ENCODE measurements at places on chromosomes 5 and 9.

DNA sequence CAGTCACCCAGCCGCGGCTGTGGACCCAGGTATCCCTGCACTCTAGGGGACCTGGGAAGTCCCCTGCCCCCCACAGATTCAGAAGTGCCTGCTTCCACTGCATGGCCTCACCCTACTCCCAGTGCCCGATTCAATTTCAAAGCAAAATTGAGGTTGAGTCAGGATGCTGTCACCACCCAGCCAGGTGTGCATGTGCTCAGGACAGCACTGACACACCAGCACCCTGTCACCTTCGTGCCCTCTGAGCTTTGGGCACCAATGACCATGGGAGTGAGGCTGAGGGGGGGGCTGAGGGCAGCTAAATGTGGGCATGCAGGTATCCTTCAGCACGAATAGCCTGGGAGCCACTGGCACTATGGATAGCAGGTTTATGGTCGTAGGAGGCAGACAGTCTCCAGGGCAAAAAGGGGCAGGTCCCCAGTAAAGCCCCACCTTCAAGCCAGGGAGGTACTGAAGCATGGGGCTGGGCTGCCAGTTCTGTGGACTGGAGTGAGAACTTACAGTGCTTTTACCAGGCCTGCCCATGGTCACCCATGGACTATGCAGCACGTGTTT lies 1151.6 kb upstream of the CDH6 start:
- H3K27me3 ChIP-seq = no peaks in the 10 kb centered on the region
- H3K4me1 ChIP-seq = no peaks in the 10 kb centered on the region
- DNase-seq = no peak
- H3K27ac ChIP-seq = no peak overlapping the region
- H3K4me3 ChIP-seq = no peak overlapping the region
- H3K36me3 ChIP-seq = no peaks in the 10 kb centered on the region

GRCh38 chr5:26807231-26808199 lies 230.9 kb downstream of the CDH9 start:
- no peaks in the 10 kb centered on the region for H3K4me1 ChIP-seq
- H3K27ac ChIP-seq = no peak overlapping the region
- H3K27me3 ChIP-seq = no peaks in the 10 kb centered on the region
- no peaks in the 10 kb centered on the region for H3K36me3 ChIP-seq

GRCh38 chr5:10421896-10422691 lies 19.6 kb upstream of the ROPN1L start:
- H3K4me3 ChIP-seq = no peak overlapping the region
- DNase-seq = no peak
- no peak overlapping the region for H3K27ac ChIP-seq
- no peaks in the 10 kb centered on the region for H3K36me3 ChIP-seq

- no peaks in the 10 kb centered on the region for H3K4me1 ChIP-seq
- H3K27ac ChIP-seq = no peak overlapping the region
- no peak for DNase-seq
- H3K27me3 ChIP-seq = no peaks in the 10 kb centered on the region
These were observed 463.2 kb upstream of the KIF2A start for GRCh38 chr5:61842840-61843239.

DNA sequence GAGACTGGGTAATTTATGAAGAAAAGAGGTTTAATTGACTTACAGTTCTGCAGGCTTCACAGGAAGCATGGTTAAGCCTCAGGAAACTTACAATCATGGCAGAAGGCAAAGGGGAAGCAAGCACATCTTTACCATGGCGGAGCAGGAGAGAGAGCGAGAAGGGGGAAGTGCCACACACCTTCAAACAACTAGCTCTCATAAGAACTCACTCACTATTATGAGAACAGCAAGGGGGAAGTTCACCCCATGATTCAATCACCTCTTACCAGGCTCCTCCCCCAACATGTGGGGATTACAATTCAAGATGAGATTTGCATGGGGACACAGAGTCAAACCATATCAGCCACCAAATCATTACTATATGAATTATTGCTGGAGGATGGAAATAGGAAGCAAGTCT lies 30.3 kb upstream of the STX17 start:
- no peak overlapping the region for H3K4me3 ChIP-seq
- H3K27ac ChIP-seq = no peak overlapping the region
- no peak for DNase-seq
- no peaks in the 10 kb centered on the region for H3K36me3 ChIP-seq
